ENCODE measurements at places on chromosomes 2 and 18.

GRCh38 chr2:17355608-17356329 is 162.5 kb downstream of the RAD51AP2 start:
- no peak for DNase-seq

GRCh38 chr2:19667085-19667484 is 234.7 kb downstream of the TTC32 start:
- no peak for DNase-seq

DNA sequence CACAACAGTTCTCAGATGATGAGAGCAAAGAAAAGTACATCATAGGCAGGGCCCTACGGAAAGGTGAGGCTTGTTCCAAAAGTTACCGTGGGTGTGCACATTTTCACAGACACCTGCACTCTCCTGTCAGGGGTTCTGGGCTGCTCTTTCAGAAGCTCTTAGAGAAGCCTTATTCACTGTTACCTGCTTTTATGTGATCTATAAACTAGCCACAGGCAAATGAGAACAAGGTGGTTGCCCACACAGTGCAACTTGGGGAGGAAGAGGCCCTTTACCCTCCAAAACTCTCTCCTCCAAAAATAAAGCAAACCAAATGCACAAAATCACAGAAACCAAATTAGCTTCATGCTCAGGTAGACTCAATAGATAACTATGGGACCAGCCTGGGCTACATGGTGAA is 11.1 kb upstream of the CUL3 start:
- DNase-seq: no peak

- no peak for DNase-seq
These were observed 76.5 kb downstream of the STRN start for GRCh38 chr2:36889795-36890194.

DNA sequence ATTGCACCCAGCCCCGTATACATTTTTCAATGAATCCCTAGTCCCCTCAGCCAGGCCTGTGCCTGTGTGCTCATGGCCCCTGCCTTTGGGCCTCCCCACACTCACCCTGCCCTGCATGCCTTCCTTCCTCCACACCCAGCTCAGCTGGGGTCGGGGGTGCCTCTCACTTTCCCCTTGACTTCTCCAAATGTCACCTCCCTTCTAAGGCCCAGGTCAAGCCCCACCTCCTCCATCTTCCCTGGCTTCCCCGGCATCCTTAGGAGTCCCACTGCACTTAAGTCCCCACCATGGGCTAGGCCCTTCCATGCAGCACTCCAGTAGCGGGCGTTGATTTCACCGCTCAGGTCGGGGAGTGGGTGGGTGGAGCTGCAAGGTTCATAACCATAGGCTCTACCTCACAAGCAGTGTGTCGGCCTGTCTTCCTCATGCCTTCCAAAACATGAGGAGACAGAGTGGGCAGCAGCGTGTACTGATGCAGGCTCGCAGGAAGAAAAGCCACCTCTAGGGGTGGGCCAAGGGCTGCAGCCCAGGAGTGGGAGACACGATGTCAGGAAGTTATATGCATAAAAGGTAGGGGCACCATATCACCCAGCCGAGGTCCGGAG is 47.7 kb downstream of the DNMT3A start:
- no peak for DNase-seq

DNA sequence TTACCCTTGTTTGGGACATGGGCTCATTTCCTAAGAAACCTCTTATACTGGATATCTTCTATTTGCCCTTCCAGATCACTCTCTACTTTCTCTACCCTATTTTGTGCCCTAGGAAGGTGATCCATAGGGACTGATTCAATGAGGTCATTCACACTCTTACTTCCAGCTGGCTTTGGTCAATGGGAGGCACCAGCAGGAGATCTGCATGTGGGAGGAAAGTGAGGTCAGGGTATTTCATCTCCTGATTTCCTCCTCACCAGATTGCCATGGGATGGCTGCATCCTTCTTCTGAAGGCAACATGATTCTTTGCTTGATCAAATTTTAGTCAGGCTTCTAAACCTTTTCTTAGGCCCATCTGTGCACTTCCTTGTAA is 15.2 kb downstream of the M1AP start:
- no peak for DNase-seq

- DNase-seq: peak; percentile 63
These were observed 720 bp downstream of the LBX2 start for GRCh38 chr2:74498500-74499266.

DNA sequence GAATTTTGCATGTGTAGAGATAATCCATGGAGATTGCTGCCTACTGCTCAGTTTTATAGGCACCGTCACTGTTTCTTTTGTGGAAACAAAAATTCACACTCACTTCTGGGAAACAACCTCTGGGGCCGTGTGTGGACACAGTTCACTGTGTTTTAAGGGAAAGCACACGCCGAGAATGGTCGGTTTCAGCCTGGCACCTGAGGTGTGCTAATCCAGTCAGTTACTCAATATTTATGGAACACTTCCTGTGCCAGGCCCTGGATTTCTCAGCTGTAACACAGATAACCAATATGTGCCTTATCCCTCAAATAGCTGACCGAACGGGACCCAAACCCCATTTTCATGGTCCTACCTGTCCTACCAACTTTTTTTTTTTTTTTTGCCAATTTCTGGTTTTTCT is 179.6 kb downstream of the MGAT5 start:
- DNase-seq: no peak

DNA sequence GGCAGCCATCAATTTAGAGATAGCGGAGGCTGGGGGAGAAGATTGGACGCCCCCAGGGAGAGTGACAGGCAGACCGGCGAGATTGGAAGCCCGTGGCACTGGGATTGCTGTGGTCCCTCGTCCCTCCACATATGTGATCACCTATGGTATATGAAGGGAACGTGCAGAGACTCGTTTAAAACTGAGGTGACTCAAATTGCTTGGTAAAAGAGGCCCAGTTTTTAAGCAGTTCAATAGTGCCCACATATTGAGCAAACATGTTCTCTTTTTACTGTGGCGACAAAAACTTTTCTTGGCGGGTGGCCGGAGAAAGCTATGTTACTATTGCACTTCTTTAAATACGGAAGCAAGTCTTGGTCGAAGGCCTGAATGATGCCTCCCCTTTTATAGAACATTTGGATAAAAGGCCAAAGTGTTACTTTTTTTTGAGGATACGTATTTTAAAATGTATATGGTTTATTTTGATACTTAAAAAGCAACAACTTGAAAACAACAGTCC is 9.1 kb downstream of the B3GNT2 start:
- DNase-seq: no peak

DNA sequence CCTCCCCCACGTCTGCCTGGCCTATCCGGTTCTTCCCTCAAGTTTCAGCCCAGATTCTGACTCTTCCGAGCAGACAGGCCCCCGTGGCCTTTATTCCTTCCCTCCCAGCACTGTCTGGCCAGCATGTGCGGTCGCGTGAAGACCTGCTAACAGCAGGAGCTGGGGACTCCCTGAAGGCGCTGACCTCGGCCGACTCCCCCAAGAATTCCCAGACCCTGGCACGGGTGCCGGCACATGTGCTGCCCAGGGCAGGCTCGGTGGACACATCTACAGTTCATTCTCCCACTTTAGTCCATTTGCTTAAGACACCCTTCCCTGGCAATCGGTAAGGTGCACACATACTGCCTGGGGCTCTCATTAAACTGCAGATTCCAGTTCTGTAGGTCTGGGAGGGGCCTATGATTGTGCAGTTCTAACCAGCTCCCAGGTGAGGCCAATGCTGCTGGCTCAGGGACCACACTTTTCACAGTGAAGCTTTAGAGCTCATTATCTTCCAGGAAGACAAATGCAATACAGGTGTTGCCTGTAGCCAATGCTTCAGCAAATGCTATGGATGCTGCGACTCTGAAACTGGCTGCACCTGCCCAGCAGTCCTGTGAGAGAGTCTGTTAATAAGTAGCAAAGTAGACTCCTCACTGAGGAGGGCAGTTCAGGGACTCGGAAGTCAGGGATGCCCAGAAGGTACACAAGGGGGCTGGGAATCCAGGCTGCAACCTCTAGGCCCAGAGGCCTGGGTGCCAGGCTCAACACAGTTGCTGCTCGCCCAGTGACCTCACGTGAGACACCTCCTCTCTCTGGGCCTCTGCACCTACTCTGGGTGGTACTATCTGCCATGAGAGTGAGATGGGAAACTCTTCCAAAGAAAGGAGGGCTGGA is 45.4 kb upstream of the TAF1B start:
- DNase-seq: no peak

DNA sequence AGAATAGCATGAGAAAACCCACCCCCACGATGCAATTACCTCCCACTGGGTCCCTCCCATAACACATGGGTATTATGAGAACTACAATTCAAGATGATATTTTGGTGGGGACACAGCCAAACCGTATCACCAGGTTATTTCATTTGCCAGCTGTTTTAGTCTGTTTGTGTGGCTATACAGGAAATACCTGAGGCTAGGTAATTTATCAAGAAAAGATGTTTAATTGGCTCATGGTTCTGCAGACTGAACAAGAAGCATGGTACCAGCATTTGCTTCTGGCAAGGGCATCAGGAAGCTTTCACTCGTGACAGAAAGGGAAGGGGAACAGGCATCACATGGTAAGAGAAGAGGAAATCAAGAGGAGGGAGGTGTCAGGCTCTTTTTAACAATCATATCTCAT is 329.2 kb downstream of the GULP1 start:
- DNase-seq: no peak

- no peak for DNase-seq
These were observed 561.1 kb upstream of the SETBP1 start for GRCh38 chr18:44119607-44120006.

- DNase-seq: no peak
These were observed 60.6 kb downstream of the CYB5A start for GRCh38 chr18:74230922-74231714.

DNA sequence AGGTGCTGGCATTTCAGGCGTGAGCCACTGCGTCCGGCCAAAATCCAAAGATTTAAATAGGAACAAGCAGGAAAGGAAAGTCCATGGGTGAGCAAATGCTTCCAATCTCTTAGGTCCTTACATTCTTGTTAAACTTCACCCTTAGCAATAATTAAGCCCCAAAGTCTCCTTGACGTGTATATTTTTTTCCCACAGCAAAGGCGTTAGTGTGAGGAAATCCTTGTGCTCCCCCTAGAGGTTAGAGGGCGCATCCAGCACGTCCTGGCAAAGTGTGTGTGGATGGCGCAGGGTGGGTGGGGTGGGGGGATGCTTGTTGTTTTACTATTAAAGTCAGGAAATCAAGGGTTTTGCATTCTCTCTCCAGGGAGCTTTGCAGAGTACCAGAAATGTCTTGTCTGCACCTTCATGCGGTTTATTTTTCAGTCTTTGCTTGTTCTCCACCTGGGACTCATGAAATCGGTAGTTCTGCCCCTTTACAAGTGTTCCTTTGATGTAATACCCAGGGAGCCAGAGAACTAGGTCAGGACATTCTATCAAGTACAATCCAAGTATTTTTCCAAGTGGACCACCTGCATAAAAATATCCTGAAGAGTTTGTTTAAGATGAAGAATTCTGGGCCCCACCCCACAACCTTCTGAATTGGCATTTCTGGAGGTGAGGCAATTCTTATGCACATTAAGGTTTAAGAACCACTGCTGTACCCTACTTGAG is 22.2 kb upstream of the ITSN2 start:
- peak; percentile 70 for DNase-seq

- DNase-seq: peak; percentile 20
These were observed 278.0 kb downstream of the METTL4 start for GRCh38 chr18:2293109-2293839.

DNA sequence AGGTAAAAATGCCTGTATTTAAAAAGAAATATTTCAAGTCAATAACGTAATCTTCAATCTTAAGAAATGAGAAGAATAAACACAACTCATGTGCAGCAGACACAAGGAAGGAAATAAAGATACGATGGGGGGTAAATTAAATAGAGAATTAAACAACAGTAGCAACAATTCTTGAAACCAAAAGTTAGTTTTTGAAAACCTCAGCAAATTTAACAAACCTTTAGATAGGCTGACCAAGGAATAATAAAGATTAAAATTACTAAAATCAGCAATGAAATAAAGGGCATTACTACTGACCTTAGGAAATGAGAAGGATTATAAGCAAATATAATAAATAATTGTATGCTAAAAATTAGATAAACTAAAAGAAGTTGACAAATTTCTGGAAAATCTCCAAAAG is 178.9 kb downstream of the RTP5 start:
- DNase-seq: no peak

DNA sequence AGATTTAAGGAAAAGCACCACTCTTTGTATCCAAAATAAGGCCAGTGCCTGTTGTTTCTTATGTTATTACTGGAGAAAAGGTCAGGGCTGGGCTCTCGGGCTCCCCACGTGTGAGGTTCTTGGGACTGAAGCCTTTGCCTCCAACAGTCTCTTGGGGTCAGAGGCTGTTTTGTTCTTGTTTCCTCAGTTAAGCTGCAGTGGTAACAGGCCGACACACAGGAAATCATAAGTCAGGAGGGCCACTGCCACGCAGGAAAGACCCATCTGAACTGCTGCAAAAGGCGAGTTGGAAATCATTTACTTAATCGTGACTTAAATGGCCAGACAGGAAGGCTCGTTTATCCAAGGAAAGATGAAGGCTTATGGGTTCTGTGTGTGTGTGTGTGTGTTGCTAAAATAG is 30.3 kb upstream of the IL37 start:
- DNase-seq: no peak

DNA sequence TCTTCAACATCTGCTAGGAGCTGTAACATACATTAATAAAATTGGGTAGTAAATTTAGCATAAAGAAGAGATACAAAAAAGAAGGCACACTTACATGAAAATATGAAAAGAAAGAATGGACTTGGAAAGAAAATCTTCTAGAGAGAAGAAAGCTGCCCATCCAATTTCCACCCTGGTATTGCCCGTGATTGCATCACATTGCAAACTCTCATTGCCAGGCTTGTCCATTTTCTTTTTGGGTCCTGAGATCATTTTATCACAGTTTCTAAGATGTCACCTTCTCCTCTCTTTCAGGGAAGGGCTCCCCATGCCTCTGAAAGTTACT is 321.5 kb downstream of the RND3 start:
- DNase-seq: no peak

GRCh38 chr2:225164401-225165050 is 122.3 kb upstream of the DOCK10 start:
- no peak for DNase-seq

DNA sequence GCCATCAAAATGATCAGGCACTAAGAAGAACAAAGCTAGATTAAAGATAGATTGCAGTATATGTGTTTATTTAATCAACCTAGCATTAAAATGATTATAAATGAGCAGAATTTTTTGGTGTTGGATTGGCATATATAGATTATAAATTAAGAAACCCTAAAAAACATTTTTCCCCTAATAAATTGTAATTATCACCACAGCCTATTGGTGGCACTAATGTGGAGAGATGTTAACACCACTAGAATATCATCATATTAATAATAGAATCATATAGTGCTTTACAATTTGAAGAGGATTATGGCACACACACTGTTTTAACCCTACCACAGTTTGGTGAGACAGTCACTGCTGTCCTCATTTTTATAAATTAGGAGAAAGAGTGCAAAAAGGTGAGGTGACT is 112.4 kb upstream of the RND3 start:
- DNase-seq: no peak

All from activated T-cell treated with anti-CD3 and anti-CD28 coated beads, Interleukin-2, amount 50 U/mL, for 48 hours (primary cell).